ENCODE measurements at places on chromosomes 1 and 21. TPM values are rescaled to one million over a fixed set of nuclear protein-coding genes. Genes with fewer than 3 reads are reported as not detected.

Gene NPPA
- not detected for total RNA-seq

Gene RGS8
- total RNA-seq, result not detected

Gene CALML6
- not detected for total RNA-seq

Gene NECTIN4
- total RNA-seq, result not detected

Gene ELAPOR1
- total RNA-seq, result 1.1 TPM

Gene NBPF6
- total RNA-seq, result not detected

Gene LMX1A
- total RNA-seq, result not detected

Gene MAST2
- total RNA-seq, result 8.8 TPM

All from H4 (cell line).